ENCODE measurements at places on chromosomes 5 and 9. TPM values are rescaled to one million over a fixed set of nuclear protein-coding genes. Genes with fewer than 3 reads are reported as not detected.

The ETF1 gene
- polyA plus RNA-seq = 70.0 TPM

The PCA3 gene
- polyA plus RNA-seq = not detected

The RIOK2 gene
- polyA plus RNA-seq = 10.9 TPM

The BARHL1 gene
- not detected for polyA plus RNA-seq

The C9orf78 gene
- polyA plus RNA-seq = 130 TPM

The SPATA6L gene
- polyA plus RNA-seq = 0.69 TPM

The STING1 gene
- polyA plus RNA-seq = 47.6 TPM

The HMCN2 gene
- 1.5 TPM for polyA plus RNA-seq

The FOXD4L5 gene
- not detected for polyA plus RNA-seq

The EPB41L4B gene
- polyA plus RNA-seq = 8.3 TPM

The IL33 gene
- 31.4 TPM for polyA plus RNA-seq

The ARL14EPL gene
- not detected for polyA plus RNA-seq

The NR2F1 gene
- 47.6 TPM for polyA plus RNA-seq

The TICAM2 gene
- polyA plus RNA-seq = 3.1 TPM

The ZNF366 gene
- polyA plus RNA-seq = 1.4 TPM

The NUTM2F gene
- not detected for polyA plus RNA-seq

The ADAMTSL1 gene
- polyA plus RNA-seq = 20.0 TPM

The ARSK gene
- 7.8 TPM for polyA plus RNA-seq

The ITGA2 gene
- polyA plus RNA-seq = 8.4 TPM

The CDC14B gene
- 5.9 TPM for polyA plus RNA-seq

The LCN10 gene
- 2.4 TPM for polyA plus RNA-seq

The FABP6 gene
- not detected for polyA plus RNA-seq

The CAPSL gene
- not detected for polyA plus RNA-seq

The OR1Q1 gene
- polyA plus RNA-seq = not detected

The OTULINL gene
- polyA plus RNA-seq = 2.3 TPM

The RANBP3L gene
- 0.58 TPM for polyA plus RNA-seq

The CDC25C gene
- 0.06 TPM for polyA plus RNA-seq

The NUP188 gene
- 10.6 TPM for polyA plus RNA-seq

The ANKRD34B gene
- polyA plus RNA-seq = not detected

The PCDHB8 gene
- 0.42 TPM for polyA plus RNA-seq

The SLIT3 gene
- 10.3 TPM for polyA plus RNA-seq

The HCN1 gene
- not detected for polyA plus RNA-seq

The PLPPR1 gene
- not detected for polyA plus RNA-seq

The ZBTB6 gene
- polyA plus RNA-seq = 6.8 TPM

The ADGRD2 gene
- not detected for polyA plus RNA-seq

The PIP5K1B gene
- 0.86 TPM for polyA plus RNA-seq

The NANS gene
- polyA plus RNA-seq = 28.3 TPM

The SVEP1 gene
- 23.1 TPM for polyA plus RNA-seq

The CDC20B gene
- polyA plus RNA-seq = not detected

The CHSY3 gene
- polyA plus RNA-seq = 5.5 TPM

The SYK gene
- 9.2 TPM for polyA plus RNA-seq

The MPDZ gene
- polyA plus RNA-seq = 45.1 TPM

The PAEP gene
- 0.57 TPM for polyA plus RNA-seq

The DNAJB5 gene
- polyA plus RNA-seq = 5.7 TPM

The PCDHGA9 gene
- 2.3 TPM for polyA plus RNA-seq

The ADAMTS16 gene
- polyA plus RNA-seq = 14.4 TPM

The C5orf58 gene
- 0.36 TPM for polyA plus RNA-seq

The DRD1 gene
- 0.42 TPM for polyA plus RNA-seq

The CYLC2 gene
- polyA plus RNA-seq = not detected

The FAM174A gene
- polyA plus RNA-seq = 22.6 TPM

The GFI1B gene
- polyA plus RNA-seq = not detected

The ZBTB26 gene
- 7.7 TPM for polyA plus RNA-seq
